AG10803 (cell line): ENCODE measurements at places on chromosomes 1 and 21.

DNA sequence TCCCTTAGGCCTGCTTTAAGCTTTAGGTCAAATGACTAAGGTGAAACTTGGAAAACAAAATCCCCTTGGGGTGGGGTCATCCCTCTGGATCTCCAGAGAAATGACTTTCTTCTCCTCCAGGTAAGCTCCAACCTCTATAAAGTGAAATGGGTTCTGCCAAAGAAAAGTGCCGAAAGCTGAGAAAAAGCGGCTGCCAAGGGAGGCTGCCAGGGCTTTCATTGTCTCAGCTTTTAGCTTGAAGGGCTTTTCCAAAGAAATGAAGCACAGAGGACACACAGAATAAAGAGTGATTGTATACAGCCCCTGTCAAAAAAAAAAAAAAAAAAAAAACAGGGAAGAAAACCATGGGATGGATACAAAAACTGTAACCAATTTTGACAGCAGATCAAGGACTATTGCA is 126.9 kb downstream of the TGFBR3 start:
- DNase-seq, result no peak

GRCh38 chr1:1318131-1318652 is 6.3 kb downstream of the INTS11 start:
- DNase-seq, result peak; percentile 95

- DNase-seq, result no peak
Observed at GRCh38 chr1:234694661-234695060, 84.7 kb upstream of the IRF2BP2 start.

DNA sequence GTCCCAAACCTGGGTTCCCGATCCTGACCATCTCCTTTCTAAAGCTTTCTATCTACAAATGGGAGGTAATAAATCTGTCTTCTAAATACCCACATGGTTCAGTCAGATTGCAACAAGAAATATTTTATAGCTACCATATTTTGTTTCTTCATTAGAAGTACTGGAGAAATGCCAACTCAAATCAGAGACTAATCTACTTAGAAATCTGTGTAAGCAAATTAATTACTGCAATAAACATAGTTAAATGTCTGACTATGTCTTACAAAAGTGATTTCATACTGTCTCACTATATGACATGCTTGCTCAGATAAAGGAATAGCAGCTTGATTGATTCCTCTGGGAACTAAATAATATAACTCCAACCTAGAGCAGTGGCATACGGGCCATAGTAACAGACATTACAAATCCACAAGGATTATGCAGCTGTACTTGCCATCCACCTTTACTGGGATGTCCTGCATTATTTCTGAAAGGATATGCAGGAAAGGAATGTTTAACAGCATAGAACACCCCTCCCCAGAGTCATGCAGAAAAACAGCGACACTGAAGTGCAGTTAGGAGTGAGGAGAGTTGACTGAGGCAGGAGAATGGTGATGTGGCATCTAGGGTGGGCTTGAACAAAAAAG is 80.3 kb downstream of the PCNX2 start:
- no peak for DNase-seq

GRCh38 chr21:33852485-33852884 is 63.1 kb downstream of the ATP5PO start:
- no peak for DNase-seq

- no peak for DNase-seq
Observed at GRCh38 chr1:193392686-193393085, 206.3 kb upstream of the B3GALT2 start.

DNA sequence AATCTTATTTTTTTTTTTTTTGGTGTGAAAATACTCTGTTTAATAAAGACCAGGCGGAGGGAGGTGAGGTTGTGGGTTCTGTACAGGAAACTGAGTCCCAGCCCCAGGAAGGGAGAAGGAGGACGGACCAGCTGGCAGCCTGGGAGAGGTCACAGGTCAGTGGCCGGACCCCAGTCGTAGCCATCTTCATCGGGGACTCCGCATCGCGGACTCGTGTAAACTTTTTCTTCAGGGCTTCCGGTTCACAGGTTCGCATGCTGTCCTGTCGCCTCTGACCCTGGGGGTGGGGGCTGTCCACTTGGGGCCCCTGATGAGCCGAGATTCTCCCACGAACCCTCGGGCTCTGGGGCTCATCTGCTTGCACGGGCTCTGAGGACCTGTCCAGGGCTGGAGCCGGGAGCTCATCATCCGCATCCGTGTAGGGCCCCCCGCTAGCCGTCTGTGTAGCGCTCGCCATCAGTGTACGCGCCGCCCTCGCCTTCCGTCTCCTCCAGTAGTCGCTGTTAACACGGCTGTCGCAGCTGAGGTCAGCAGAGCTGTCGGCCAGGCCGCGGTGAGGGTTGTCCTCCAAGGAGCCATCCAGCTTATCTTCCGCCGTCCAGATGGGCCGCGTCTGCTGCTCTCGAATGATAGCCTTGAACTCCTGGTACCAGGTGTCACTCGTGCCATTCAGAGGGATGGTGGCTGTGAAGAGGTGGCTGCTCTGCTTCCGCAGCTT is 975.7 kb upstream of the PRMT6 start:
- no peak for DNase-seq
